Thyroid gland (tissue), 4 donors: ENCODE measurements at places on chromosomes 7 and 10. TPM values are rescaled to one million over a fixed set of nuclear protein-coding genes. Genes with fewer than 3 reads are reported as not detected.
A peak's percentile ranks its signal among the peaks of the same experiment; 100 is the strongest.

DNA sequence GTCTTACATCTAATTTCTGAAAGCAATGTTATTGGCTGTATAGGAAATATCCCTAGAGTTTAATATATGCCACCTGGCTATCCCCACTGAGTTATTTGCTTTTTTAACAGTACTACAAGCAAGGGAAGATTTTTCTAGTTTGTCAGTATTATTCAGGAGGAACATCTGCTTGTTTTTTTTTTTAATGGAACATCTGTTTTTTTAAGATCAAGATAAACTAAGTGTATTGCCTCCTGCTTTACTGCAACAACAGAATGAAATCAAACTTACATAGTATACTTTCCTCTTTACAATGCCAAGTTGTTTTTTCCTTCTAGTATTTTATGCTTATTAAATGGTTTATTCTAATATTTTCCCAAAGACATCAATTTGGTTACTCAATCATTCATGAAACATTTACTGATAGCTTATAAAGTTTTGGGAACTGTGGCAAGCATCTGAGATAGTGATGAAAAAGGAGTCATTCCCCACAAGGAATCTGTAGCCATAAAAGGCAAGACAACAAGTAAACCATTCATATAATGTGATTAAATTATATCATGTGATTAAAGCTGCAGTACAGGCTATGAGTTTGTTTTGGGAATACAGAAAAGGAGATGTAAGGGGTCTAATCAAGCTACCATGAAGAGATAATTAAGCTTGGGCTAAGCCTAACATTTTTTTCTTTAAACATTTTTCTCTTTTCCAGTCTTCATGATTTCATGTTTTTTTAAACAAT is 17.4 kb downstream of the MTPN start:
- H3K27ac ChIP-seq, result no peak overlapping the region
- no peaks in the 10 kb centered on the region for H3K27me3 ChIP-seq
- no peaks in the 10 kb centered on the region for H3K36me3 ChIP-seq
- H3K4me1 ChIP-seq, result peaks cover 14% of the 10 kb centered on the region
- DNase-seq, result no peak

GRCh38 chr10:130038019-130038555 is 72.5 kb downstream of the C10orf143 start:
- H3K4me3 ChIP-seq, result no peak overlapping the region
- H3K4me1 ChIP-seq, result no peaks in the 10 kb centered on the region
- no peaks in the 10 kb centered on the region for H3K27me3 ChIP-seq
- no peak for DNase-seq
- H3K27ac ChIP-seq, result no peak overlapping the region

DNA sequence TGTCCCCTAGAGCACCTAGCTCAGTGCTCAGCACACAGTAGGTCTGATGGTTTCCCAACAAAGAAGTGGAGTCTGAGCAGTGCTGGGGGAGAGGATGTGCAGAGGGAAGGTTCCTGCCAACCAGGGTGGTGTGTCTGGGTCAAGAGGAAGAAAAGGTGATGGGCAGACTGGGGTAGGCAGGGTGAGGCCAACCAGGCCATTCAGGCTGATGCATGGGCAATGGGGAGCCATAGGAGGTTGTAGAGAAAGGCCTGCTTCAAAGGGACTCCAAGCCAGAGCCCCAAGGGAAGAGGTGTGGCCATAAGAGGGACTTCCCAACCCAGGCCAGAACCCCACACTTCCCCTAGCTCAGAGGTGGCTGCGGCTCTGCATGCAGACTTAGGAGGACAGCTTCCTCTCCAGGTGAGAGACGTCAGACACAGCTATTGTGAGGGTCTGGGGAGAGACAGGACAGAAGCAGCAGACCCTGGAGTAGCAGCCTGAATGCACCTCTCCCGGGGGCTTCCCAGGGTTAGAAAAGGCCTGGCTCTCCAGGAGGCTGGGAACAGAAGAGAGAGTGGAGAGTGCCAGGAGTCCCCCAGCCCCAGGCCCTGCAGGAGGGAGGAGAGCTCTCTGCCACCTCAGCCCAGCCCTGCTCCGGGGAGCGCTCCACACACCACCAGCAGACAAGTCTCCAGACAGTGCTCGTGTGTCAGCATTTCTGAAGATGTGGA is 87.4 kb upstream of the ZMIZ1 start:
- no peaks in the 10 kb centered on the region for H3K27me3 ChIP-seq
- H3K27ac ChIP-seq, result peak overlapping the region; percentile 38
- no peak for DNase-seq
- no peak overlapping the region for H3K4me3 ChIP-seq

DNA sequence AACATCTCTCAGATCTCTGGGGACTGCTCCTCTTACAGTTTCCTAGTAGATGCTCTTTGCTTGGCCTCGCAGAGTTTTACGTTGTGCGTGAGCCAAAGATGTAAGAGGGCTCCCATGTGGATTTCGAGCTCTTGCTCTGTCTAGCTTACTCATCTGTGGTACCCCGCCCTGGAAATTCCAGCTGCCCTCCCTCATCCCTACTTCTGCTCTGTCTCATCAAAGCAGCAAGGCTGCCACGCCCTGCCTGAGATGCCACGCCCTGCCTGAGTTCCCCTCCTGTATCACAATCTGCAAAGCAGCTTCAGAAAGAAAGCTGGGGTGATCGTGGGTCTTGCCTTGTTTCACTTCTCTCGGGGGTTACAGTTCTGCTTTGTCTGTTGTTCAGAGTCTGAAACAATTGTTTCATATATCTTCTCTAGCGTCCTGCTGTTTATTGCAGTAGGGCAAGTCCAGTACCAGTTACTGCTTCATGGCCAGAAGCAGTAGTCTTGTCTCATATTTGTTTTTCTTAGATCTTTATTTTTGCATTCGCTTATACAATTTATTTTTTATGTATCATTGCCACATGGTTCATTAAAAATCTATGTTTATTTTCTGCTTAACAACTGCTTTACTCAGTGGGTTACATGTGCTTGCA is 36.1 kb upstream of the CCNY start:
- H3K4me3 ChIP-seq, result no peak overlapping the region
- H3K27ac ChIP-seq, result no peak overlapping the region
- no peaks in the 10 kb centered on the region for H3K36me3 ChIP-seq
- H3K27me3 ChIP-seq, result no peaks in the 10 kb centered on the region
- peak; percentile 4 for DNase-seq

The GPAM gene
- total RNA-seq, result 48.7 TPM

DNA sequence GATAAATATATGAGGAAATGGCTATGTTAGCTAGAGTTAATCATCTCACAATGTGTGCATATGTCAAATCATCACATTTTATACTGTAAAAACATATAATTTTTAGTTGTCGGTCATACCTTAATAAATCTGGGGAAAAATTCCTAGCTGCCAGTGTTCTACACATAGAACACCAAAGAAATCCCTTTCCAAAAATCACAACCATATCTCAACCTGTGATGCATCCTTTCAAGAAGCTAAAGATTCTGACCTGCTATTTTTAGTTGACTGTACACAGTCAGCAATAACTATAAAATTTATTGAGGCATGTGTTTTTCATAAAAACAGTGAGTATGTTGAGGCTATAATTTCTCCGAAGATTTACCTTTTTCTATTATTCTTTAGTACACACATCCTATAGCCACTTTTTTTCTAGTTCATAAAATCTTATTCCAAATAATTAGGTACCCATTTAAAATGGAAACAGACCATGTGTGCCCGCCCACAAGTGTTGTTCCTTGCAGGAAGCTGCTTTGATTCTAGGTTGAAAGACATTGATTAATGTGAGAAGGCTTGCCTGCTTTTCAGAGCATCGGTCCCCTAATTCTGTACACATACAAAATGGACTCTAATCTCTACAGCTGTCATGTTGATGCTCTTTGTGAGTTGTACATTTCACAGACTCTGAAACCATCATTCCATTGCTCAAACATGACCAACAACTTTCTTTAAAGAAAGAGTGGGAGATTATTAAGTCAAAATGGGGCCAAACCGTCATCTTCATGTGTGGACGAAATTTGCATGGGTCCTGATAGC is 117.5 kb upstream of the LRRN3 start:
- no peaks in the 10 kb centered on the region for H3K27me3 ChIP-seq
- H3K4me3 ChIP-seq, result no peak overlapping the region
- no peak overlapping the region for H3K27ac ChIP-seq
- no peak for DNase-seq
- no peaks in the 10 kb centered on the region for H3K4me1 ChIP-seq

The MTURN gene
- total RNA-seq, result 34.5 TPM

DNA sequence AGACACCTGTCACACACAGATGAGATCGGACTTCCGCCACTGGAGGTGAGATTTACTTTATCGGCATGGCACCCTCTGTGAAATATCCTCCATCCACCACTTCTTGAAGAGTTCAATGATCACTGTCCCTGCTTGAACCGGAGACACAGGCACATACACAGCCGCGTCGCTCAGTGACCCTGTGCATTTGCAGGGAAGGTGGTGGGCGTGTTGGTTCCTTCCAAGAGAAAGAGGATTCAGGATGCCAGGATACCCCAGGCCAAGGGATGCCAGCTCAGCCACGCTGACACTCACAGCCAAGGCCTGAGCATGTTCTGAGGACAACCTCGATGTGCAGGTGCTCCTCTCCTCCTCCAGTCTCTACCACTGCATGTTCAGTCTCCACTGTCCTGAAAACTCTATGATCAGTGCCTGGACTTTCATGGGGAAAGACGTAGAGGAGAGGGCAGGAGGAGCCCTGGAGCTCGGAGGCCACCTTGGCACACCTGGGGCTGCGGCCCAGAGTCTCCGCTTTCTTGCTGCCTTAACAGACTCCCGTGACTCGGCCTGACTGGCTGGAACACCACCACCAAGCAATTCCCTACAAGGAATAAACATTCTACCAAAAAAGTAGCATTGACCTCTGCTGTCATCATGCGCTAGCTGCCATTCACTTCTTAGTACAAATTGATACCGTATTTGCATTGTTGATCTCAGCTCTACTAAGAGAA is 115.2 kb downstream of the TCERG1L start:
- no peak for DNase-seq
- no peaks in the 10 kb centered on the region for H3K4me1 ChIP-seq
- H3K27me3 ChIP-seq, result no peaks in the 10 kb centered on the region

The ATP5F1C gene
- total RNA-seq, result 279 TPM
